ENCODE measurements at places on chromosomes 16 and 17.

- DNase-seq = no peak
These were observed 2.0 kb upstream of the CANT1 start for GRCh38 chr17:79011451-79012147.

DNA sequence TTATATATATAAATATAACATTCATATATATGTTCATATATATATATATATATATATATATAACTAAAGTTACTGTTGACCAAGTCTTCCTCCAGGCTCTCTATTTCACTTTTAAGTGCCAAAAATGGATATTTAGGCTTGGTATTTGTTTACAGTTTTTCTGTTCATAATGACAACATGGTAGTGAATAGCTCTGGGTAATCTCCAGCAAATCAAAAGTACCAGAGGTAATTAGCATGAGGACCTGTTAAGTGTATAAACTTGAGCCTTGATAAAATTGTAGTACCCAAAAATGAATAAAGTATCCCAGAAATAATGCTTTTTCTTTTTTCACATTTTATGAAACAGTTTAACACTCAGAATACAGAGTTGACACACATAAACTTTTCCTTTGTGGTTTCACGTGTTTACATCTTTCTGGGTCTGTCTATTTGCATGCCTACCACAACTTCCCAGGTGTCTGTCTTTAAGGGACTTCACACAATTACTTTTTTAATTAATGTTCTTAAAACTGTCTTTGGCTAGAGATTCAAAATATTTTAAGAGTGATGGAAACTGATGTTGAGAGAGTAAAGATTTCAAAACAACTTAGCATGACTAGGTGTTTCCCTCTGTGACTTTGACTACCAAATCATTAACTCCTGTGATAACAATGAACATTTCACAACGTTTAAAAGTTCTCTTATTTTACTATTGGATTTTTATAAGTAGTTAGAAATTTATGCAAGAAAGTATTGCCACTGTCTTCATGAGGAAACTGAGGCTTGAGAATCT, 47.9 kb downstream of the RABEP1 start:
- DNase-seq = no peak

DNA sequence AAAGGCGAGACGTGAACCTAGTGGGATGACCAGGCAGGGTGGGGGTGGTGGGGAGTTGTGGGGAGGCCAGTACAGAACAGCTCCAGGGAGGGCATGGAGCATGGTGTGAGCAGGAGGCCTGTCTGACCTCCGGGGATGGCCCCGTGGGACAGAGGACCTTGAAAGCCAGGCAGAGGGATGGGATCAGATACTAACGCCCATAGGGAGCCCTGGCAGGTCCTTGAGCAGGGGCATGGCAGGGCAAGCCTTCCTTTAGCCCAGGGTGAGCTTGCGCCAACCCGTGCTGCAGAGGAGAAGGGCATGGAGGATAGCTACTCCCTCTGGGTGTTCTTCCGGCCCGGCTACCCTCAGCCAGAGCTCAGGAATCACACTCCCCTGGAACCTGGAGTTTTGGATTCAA, 35.3 kb downstream of the TMEM235 start:
- no peak for DNase-seq

DNA sequence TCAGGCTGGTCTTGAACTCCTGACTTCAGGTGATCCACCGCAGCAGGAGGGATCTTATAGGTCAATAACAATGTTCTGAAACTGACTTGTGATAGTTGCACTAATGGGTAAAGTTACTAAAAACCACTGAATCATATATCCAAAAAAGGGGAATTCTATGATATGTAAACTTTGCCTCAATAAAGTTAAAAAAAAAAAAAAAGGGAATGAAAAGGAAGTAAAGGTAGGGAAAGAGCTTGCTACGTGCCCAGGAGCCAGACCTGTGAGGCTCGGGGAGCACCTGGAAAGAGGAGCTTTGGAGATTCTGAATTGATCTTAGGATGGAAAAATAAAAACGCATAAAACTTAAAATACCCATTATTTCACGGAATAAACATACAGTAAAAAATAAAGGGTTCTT, 20.8 kb upstream of the TRAP1 start:
- DNase-seq = no peak

DNA sequence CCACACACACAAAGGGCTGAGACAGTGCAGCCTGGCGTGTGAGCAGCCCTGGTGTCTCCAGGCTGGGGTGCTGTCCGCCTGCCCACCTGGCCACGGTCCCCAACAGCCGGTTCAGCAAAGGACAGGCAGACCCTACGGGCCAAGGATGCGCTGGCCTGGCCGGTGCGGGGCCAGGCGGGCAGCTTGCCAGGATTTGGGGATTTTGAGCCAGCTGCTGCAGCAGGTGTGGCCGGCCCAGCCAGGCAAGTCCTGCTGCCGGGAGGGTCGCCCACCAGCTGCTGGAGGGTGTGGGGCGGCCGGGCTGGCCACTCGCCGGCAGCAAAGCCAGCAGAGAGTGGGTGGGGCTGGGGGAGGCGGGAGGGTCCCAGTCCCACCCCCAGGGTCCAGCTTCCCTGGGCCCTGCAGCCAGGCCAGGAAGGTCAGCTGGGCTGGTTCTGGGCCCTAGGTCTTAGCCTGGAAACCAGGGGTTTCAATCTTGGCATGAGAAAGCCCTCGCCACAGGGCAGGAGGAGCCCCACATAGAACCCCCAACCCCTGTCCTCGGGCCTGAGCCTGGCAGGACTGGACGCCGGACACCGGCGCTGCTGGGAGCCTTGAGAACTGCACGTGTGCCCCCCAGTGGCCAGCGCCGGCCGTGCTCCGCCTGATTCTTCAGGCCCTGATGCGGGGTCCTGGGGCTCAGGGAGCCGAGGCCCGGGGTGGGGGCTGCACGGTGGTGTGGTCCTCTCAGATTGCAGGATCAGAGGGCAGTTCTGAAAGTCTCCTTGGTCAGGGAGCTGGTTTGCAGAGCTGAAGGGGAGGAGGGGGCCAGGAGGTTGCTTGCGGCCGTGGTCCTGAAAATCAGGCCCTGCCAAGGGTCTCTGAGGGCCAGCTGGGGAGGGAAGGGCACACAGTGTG, 17.6 kb upstream of the SSTR5 start:
- DNase-seq = no peak

DNA sequence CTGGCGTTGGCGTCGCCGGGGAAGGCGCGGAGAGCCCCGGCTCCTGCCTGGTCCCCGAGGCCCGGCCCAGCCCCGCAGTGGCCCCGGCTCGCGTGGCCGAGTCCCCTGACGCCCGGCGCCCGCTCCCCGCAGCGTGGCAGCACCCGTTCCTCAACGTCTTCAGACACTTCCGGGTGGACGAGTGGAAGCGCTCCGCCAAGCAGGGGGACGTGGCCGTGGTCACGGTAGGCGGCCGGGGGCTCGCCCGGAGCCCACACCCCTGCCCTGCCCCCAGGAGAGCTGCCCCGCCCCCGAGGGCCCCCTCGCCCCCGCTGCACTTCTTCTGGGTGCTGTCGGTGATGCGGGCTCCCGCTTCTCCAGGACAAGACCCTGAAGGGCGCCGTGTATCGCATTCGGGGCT, 466 bp downstream of the WDR90 start:
- no peak for DNase-seq

DNA sequence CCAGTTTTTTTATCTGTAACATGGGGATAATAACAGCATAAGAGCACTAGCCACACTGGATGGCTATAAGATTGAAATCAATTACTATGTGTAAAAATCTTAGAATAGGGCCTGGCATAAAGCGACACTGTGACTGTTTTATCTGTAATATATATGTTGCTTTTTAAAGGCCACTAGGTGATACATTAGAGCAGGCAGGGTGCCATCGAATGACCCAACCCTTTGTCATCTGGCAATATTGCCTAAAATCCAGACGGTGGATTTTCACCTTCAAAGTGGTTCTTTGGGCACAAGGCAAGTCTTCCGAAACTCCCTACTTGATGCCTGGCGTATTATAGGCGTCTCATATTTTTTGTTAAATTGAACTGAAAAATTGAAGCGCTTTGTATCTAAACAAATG, 69.1 kb downstream of the PRKCA start:
- no peak for DNase-seq

GRCh38 chr16:76756423-76756822, 434.6 kb upstream of the MON1B start:
- no peak for DNase-seq

DNA sequence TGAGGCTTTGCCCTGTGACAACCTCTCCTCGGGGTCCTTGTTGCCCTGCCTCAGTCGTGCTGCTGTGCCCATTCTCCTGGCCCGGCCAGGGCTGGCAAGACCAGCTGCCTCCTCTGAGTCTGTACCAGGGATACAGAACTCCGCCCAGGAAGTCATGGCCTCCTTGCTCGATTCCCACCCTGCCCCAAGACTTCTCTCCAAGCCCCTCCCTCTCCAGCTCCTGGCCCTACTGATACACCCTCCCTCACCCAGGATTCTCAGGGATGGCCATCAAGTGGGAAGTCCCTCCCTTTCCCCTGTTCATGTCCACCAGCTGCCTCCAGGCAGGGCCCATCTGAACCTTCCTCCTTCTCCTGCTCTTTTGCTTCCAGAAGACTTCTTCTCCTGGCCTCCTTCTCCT, 11.2 kb upstream of the TMEM208 start:
- DNase-seq = no peak

DNA sequence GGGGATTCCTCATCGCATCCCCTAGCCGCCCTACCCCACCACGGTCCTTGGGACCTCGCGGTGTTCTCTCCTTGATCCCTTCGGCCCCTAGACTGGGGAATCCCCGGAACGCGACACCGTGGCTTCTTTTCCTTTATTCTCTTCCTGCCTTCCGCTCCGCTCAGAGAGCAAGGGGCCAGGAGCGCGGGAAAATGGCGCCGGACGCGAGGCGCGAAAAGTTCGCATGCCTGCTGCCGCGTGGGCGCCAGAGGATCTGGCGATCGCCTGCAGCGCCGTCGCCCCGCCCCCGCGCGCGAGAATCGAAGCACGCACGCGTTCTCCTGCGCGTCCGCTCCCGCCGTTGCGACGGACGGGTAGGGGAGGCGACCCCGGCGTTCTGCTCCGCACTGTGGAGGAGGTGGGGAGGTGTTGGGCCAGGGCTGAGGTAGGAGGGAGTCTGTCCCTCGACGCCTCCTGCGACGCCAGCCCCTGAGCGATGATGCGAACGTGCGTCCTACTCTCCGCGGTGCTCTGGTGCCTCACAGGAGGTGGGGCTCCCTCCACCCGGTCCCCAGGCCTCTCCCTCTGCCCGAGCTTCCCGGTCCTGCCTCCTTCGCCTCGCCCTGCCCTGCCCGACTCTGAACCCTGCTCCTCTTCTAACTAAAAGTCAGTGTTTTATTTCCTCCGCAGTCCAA, at the start of gene ZPBP2:
Gene ZPBP2, plus strand, starts transcription at position 323 of the 674 bp plus-strand sequence. Its CDS starts 153 bp downstream, at position 476.
- no peak for DNase-seq

GRCh38 chr16:21001262-21001661, 100.7 kb downstream of the LYRM1 start:
- no peak for DNase-seq

Measured in cortex of kidney (tissue), 1 donor.